ENCODE measurements at places on chromosomes 13 and 19. TPM values are rescaled to one million over a fixed set of nuclear protein-coding genes. Genes with fewer than 3 reads are reported as not detected.
A peak's percentile ranks its signal among the peaks of the same experiment; 100 is the strongest.

GRCh38 chr13:44474122-44474910 is 100.7 kb downstream of the SERP2 start:
- ATAC-seq = no peak

DNA sequence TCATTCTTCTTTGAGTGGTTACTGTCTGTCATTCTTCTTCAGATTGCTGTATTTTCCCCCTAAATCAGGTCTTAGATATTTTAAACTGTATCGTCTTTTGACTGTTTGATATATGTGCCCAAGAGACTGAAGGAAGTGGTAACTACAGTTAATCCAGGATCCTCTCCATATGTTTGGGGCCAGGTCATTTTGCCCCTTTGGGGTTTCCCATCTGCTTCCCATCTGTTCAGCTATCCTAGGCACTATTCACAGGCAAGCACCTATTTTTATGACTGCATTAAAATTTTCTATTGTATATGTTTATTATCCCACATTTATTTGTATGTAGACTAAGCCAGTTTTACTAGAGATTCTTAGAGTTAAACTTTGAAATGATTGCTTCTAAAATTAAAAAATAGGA is 244.2 kb downstream of the PCCA start:
- ATAC-seq = no peak

DNA sequence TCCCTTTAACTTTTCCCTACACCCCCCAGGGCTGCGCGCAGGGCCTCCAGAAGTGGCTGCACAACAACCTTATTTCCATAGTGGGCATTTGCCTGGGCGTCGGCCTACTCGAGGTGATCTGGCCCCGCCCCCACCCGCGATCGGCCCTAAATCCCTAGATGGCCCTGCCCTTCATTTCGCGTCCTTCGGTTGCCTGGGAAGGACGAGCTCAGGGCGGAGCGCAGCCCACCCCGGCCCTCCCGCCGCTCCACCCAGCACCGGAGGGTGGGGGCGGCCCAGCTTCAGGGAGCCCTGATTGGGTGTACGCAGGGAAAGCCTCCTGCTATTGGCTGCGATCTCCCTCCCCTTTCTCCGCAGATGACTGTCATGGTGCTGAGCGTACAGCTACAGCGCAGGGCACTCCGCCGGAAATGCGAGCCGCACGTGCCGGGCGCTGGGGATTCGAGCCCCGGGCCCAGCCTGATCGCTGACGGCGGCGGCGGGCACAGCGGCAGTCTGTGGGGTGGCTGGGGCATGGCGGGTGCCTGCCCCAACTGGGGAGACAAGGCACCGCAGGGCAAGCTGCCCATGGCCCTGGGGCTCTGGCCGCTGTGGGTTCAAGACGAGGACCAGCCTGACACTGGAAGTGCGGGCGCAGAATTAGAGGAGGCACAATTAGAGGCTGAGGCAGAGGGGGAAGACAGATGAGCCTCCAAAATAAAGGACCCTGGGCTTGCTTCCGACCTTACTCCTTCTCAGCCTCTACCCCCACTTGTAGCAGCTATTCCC is 4.3 kb downstream of the CD37 start:
- ATAC-seq = peak; percentile 88

PRX gene
- total RNA-seq = 1.8 TPM

ATP8A2 gene
- 10.4 TPM for total RNA-seq
